ENCODE measurements at places on chromosomes 6 and 20.
A peak's percentile ranks its signal among the peaks of the same experiment; 100 is the strongest.

- no peak for DNase-seq
Observed at GRCh38 chr6:80962382-80962781, 790.1 kb downstream of the TENT5A start.

DNA sequence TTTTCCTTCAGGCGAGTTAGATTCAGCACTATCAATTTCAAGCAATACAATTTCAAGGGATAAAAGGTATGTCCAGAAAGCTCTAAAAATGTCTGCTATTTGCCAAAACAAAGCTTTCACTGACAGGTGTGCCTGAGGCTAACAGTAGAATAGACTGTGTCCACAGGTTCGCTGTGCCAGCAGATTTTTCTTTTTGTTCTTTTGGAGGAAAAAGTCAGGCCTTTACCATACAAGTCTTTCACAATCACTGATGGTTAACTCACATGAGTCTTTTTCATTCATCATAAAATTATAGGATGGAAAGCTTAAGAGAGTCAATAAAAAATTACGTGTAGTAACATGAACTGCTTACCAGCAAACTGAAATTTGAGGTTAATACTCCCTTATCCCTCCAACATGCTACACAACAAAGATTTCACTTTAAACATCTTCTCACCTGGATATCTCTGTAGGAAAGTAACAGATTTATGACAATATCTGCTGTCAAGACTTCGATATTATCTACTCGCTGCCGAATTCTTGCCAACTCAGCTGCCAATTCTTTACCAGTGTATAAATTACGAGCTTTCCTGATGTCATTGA, 95.4 kb downstream of the MAP3K5 start:
- no peak for DNase-seq

DNA sequence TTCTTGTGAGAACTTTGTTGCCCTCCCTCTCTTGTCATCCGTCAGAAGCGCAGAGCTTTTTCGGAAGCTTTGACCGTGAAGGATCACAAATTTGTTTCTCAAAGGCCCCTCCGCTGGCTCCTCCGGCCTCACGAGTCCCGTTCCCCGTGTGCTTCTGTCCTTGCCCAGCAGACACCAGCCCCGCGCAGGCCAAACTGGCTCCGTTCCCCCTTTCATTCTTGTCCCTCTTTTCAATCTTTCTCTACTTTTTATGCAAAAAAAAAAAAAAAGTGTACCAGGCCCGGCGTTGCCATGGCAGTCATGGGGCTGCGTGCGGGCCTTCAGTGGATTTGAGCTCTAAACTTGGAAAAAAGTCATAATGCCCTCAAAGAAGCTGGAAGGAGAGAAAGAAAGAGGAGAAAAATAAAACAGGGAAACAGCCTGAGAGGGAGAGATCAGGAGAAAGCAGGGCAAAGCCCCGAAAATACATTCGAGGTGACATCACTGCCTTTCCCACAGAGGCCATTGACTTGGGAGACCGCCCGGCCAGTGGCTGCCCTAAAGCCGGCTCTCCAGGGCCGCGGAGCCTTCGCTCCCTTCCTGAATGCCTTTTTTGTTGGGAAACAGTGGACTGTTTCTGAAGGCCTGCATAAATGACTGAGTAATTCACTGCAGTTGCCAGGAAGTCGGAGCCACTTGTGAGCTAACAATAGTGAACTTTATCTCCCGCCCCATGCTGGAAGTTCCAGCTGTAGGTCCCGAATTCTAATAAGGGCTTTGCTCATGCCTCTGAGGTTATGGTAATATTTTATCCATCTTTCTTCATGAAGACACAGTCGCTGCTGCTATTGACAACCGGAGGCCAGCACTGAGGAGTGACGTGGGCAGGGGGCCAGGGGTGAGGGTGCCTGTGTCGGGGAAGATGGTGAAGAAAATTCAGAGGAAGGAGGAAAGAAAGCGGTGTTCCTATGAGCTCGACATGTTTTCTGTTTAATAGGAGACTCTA, 670.9 kb downstream of the QKI start:
- no peak for DNase-seq

- DNase-seq: no peak
Observed at GRCh38 chr20:1341561-1342265, 12.8 kb upstream of the SDCBP2 start.

- no peak for DNase-seq
Observed at GRCh38 chr20:38230253-38230551, 30.3 kb downstream of the KIAA1755 start.

GRCh38 chr6:107442938-107443607, 16.3 kb downstream of the PDSS2 start:
- no peak for DNase-seq

GRCh38 chr6:7515363-7515762, 26.1 kb upstream of the DSP start:
- no peak for DNase-seq

DNA sequence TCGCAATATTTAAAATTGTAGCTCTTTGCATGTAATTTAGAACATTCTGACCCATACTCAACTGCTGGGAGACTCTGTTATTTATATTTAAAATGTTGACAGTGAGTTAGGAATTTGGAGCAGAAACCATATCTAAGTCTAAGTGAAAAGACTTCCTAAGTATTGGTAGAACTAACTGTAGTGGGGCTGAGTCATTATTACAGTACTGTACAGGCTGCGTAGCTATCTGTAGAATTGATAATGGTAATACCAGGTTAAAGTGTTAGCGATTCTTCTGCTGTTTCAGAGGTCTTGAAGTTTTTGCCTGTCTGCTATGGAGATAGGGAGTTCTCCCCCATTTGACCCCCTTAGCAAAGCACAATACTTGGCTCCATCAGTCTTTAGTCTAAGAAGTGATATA, 3.6 kb downstream of the TOP1 start:
- DNase-seq: no peak

- no peak for DNase-seq
Observed at GRCh38 chr6:163759542-163759941, 345.0 kb downstream of the QKI start.

- DNase-seq: no peak
Observed at GRCh38 chr20:2902818-2903217, 29.5 kb downstream of the PTPRA start.

DNA sequence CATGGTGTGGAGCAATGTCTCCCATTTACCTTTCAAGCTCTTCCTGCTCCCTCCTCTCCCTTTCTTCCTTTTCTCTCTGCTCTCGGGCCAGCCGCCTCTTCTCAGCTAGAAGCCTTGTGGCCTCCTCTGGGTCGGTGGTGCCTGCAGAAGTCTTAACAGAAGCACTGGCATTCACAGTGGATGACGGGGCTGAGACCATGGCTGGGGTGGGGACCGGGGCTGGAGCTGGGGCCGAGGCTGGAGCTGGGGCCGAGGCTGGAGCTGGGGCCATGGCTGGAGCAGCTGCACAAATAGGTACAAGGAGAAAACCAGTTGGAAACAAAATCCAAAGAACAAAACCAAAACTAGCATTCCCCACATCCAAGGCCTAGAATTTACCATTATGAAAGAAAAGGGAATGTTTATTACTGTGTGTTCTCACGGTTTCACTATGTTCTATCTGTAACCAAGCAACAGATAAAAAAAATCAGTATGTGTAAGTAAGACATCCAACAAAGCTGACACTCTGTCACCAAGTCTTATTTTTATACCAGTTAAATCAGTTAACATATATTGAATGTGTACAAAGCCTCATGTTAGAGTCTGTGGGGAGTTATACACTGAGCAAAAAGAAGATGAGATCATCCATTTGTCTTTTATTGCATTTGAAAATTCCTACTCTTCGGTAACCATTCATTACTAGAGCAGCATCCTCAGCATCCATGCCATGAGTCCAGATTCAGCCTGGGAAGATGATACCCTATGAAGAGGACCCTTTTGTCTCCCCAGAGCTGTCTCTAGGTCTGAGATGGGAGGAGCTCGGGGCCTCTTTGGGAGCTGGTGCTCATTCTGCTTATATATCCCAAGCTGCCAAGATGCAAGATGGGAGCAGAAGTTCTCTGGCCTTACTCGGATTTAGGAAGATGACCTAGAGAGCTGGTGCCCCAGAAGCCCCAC, 73.0 kb upstream of the BCLAF1 start:
- no peak for DNase-seq

DNA sequence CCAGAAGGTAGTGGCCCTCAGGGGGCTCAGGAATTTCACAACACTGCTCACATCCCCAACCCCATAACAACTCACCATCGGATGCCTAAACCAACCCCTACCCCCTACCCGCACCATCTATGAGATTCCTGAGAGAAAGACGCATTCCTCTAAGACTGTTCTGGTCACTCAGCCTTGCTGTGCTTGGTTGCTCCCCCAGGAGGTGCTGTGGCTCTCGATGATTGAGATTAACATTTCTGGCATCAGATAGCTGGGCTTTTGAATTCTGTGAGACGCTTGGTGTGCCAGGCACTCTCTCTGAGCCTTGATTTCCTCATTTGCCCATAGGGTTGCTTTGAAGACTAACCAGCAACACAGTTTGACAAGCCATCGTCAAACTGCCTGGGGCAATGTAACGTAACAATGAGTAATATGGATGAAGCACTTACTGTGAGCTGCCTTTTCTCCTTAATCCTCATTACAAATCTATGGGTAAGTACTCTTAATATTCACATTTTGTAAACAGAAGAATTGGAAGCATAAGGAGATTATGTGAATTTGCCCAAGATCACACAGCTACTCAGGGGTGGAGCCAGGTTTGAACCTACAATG, 978 bp downstream of the WFDC6 start:
- DNase-seq: no peak

GRCh38 chr6:29723666-29724588, 693 bp downstream of the HLA-F start:
- DNase-seq: peak; percentile 56

GRCh38 chr6:7033202-7033601, 74.6 kb upstream of the RREB1 start:
- no peak for DNase-seq

- DNase-seq: no peak
Observed at GRCh38 chr6:145562771-145563615, 172.3 kb downstream of the EPM2A start.

DNA sequence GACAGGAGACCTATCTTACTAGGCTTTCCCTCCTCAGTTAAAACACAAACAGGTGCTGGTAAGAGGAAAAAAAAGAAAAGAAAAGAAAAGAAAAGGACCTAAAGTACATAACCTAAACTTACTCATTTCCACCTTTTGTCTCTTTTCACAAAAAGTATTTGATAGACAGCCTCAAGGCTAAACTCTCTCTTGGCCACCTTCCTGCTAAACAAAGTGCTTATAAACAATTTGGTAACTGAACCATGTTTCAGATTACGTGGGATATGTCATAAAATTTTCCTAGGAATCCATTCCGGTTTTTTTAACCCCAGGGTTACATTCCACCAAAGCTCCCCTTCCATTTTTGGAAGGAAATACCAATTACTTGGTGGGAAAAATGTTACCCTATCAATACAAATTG, 109.0 kb downstream of the PRND start:
- DNase-seq: no peak

DNA sequence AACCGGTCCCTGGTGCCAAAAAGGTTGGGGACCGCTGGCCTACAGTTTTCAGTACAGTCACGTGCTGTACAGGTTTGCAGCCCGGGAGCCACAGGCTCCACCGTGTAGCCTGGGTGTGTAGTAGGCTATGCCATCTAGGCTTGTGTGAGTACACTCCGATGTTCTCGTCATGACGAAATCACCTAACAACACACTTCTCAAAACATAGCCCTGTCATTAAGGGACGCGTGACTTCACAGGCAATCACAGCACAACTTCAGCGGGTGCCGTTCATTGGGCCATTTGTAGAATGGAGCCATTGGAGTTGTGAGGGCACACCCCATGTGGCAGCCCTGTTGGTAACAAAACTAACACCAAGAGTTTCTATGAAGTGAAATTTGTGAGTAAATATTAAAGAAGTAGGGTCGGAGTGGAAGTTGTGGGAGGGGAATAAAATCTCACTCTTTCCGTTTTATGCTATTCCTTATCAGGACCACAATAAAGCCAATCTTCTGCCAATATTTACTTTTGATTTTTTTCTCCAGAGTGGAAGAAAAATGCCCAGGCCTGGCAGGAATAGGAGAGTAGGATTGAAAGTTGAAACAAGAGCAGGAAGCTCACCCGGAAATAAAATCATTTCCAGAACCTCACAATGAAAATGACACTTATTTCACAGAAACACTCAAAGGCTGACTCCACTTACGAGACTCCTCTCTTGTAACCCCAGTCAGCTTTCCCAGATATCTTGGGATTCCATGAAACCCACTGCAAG, 63.7 kb upstream of the PTPN1 start:
- DNase-seq: no peak

DNA sequence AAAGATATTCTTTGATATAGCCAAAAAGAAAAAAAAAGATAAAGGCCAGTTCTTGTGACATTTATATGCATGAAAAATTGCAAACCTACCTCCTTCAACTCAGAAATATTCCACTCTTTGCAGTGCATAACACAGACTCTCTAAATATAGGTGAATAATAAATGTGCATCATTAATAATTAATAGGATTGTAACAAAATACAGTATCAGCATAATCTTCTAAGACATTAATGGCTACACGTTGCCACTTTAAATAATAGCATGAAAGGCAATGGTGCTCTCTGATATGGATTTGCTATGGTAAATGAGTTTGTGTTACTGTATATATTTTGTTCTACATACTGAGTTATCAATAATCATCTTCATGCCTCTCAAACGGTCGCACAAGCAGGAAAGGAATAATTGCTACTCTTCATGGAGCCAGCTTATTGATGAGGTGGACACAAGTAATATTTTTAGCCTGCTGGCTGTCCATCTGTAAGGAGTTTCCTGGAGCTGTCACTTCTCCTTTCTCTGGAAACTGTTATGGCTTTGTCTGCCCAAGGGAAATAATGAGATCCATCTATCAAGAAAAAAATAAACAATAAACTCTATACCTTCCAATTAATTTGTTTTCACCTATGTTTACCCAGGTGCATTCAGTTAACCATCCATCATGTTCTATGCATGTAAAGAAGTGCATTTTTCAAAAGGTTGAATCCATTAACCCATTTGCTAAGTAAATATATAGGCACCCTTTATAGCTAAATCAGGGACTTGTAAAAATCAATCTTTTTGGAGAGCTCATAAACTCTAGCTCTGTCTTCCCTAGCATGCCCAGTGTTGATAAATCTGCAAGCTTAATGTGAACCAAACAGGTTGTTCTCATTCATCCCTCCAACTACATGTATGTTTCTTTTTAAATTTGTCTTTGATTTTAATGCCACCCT, 253.0 kb downstream of the NKAIN2 start:
- DNase-seq: no peak

- DNase-seq: no peak
Observed at GRCh38 chr20:47315339-47316056, 41.0 kb downstream of the ZMYND8 start.

DNA sequence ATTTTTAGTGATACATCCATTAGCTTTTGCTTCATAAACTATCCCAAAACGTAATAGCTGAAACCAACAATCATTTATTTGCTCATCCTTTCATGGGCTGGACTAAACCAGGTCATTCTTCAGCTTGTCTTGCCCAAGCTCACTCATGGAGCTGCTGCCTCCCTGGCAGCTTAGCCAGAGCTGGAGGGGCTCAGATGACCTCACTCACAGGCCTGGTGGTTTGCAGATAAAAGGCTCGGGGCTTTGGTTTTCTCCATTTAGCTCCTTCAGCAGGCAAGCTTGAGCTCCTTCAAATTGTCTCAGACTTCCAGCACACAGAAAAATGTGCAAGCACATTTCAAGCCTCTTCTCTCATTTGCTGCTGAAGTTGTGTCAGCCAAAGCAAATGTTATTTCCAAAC, 139.1 kb downstream of the BTBD3 start:
- no peak for DNase-seq

All from stimulated activated CD8-positive, alpha-beta memory T cell treated with anti-CD3 and anti-CD28 coated beads, Interleukin-4, amount 100 ng/mL, for 1 hour (primary cell).